ENCODE measurements at places on chromosomes 12 and 14.

DNA sequence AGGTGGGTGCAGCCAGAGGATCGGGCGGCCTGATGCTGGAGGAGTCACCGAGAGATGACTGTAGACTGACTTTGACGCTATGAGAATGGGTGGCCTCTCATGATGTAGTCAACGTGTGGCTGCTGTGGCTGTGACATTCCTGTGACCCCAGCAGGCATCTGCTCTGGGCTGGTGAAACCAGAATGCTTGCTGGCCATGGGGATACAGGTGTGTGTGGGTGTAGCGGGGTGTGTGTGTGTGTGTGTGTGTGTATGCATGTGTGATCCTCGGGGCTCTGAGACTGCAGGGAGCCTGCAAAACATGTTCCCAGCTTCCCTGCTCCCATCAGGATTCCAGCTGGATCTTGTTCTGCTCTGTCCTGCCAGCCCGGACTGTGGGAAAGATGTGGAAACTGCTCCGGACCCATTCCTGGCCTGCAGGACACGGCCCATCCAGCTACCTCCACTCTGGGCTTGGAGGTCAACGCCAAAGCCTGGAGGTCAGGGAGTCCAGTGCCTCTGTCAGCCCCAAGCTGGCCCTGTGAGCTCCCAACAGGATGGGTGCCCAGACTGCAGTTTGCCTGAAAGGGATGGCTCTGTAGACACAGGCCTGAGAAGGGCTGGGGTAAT, 18.8 kb upstream of the HHIPL1 start:
- no peak for DNase-seq

DNA sequence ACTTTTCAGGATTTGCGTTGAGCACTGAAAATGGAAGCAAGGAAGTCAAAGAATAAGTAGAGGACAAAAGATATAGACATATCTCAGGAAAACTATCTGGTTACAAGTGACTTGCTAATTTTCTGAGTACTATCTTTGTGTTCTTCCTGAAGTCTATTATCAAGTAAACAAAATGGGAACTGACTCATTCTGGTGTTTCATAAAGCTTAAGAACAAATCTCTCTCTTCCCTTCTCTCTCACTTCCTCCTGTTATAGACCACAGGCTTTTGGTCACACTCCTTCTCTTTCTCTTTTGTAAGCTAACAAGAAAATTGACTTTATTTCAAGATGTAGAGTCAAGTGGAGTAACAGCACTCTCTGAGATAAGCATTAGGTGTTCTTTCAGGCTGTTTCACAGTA, 406.6 kb upstream of the SYT1 start:
- no peak for DNase-seq

- DNase-seq: no peak
Measured at GRCh38 chr14:25833341-25834126, 764.3 kb downstream of the NOVA1 start.

DNA sequence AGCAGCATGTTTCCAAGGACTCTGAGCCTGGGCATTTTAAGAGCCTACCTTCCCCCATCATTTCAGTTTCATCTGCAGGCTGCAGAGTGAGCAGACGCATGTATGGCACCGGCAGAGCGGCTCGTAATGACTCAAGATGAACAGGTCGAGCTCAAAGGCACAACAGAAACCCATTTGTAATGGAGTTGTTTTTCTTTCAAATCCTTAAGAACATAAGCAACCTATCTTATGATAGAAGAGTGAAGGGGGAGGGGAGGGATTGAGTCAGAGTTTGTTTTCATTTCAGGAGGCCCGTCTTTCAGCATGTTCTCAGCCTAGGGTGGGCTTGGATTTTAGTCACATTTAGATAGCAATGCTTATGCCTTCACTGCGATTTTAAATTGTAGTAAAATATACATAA, 54.9 kb upstream of the CISTR start:
- DNase-seq: no peak

GRCh38 chr14:77217551-77217950, 36.0 kb downstream of the TMEM63C start:
- DNase-seq: no peak

- DNase-seq: no peak
Measured at GRCh38 chr14:96224480-96225096, 19.9 kb downstream of the BDKRB2 start.

- DNase-seq: no peak
Measured at GRCh38 chr14:22980672-22981089, 1.7 kb downstream of the AJUBA start.

DNA sequence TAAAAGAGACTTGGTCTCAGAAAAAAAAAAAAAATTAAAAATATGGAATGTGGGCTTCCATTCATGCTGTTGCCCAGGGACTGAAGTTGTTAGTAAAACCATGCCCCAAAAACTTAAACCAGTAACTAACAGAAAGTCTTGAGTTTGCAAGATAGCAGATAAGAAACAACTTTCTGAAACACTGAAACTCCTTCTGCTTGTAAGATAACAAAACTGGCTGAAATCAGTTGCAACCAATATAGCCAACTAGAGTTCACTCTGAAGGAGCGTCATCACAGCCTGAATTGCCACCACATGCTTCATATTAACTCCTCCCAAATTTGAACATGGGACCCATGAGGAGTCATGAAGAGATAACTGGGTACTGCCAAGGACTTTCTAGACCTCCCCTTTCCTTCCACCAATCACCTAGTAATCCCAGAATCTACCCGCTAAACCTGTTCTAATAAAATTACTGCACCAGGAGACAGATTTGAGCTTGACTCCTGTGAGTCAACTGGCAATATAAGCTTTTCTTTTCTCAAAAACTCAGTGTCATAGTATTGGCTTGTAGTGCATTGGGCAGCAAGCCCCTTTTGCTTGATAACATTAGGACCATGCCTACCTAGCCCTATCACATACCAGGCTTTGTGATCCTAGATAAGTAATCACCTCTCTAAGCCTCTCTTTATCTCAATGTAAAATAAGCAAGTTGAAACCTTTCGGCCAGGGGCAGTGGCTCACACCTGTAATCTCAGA, 53.6 kb downstream of the R3HDM2 start:
- DNase-seq: no peak

DNA sequence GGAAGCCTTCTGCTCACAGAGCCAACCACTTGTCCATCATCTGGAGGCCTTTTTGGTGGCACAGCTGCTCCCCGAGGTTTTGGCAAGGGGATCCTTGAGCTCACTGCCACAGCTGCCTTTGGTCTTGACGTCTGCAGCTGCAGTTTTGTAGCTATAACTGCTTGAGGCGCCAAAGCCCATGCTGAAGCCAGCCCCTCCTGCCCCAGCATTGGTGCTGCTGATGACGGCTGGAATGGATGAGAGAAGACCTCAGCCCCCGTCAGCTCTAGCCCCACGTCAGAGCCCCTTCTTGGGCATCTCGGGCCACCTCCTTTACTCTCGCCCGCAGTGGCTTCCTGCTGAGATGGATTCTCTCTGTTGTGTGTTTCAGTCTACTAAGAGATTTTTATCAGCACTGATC, 12.3 kb upstream of the KRT74 start:
- no peak for DNase-seq

GRCh38 chr14:39419272-39419671, 13.0 kb downstream of the FBXO33 start:
- DNase-seq: no peak

DNA sequence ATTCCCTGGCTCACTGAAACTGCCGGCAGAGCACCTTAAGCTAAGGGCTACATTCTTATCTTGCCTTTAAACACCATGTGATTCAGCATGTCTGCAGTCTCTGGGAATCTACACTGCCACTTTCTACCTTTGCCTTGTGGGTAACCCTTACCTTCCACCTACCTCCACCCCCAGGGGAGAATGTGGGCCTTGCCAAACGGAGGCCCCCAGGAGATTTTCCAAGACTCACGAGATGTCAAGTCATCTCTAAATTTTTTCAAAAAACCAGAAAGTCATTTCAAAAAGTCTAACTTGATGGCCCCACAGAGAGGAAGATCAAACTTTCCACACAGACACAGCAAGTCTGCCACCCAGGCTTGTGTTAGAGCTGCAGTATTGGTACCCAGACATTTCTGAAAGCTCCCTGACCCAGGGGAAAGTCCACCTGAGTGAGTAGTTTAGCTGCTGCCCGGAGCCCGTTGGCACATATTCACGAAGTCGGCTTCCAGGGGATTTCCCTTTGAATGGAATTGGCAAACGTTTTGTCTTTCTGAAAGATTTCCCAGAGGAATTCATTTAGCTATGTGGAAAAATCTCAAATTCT, 4.7 kb upstream of the PSMA6 start:
- no peak for DNase-seq

DNA sequence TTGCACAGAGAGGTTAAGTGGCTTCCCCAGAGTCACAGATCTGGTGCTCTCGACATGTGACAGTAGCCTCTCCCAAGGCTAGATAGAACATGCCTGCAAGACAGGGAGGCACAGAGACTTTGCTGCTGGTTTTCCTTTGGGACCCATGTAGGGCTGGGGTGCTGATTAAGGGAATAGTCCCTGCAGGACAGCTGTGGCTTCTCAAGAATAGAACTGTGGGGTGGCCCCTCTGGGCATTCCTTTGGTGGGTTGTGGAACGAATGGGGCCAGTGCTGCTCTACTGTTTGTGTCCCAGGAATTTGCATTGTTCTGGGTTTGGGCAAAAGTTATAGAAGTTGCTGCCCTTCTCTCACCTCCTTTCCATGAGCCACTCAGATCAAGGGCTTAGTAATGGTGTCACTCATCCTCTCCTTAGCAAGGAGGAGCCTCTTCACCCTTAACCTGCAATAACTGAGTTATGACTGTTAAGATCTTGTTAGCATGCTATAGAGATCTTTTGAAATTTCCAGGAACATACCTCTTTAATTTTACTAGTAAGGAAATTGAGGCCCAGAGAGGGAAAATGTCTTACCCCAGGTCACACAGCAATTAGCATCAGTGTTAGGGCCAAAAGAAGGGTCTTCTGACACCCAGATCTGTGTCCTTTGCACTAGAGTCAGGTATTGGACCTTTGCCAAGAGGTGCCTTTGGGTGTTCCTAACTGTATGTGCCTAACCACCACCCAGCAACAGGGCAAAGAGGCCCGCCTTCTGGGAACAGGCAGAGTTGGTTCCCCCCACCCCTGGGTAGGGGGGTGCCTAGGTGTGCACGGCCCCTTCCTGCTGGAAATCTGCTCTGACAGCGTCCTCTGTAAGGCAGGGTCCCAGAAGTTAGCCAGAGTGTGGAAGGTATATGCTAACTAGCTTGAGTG, 31.4 kb downstream of the CD9 start:
- no peak for DNase-seq

GRCh38 chr12:125070112-125070511, 4.9 kb downstream of the AACS start:
- DNase-seq: no peak

DNA sequence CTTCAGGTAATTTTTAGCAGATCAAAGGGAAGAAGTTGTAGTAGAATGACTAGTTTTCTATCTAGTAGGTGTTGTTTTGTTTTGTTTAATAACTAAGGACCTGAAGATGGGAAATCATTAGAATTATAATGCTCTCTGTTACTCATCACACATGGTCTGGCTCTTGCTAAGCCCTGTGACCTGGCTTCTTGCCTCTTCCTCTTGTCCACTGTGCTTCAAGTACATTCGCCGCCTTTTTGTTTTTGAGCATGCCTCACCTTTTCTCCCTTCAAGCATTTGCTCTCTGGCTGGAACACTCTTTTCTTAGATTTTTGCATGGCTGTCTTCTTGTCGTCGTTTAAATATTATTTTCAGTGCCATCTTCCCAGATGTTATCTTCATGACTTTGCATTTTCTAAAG, 47.7 kb downstream of the DAAM1 start:
- DNase-seq: no peak

DNA sequence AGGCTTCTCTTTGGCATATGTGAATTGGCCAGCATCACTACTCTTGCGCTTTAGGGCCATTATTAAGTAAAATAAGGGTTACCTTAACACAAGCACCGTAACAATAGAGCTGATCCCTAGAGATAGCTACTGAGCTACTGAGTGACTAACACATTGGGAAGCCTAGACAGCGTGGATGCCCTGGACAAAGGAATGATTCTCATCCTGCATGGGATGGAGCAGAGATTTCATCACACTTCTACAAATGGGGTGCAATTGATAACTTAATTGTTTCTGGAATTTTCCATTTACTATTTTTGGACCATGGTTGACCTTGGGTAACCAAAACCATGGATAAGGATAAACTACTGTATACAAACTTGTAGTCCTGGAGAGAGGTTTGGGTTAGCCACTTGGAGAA, 57.1 kb downstream of the FBXO34 start:
- DNase-seq: no peak

DNA sequence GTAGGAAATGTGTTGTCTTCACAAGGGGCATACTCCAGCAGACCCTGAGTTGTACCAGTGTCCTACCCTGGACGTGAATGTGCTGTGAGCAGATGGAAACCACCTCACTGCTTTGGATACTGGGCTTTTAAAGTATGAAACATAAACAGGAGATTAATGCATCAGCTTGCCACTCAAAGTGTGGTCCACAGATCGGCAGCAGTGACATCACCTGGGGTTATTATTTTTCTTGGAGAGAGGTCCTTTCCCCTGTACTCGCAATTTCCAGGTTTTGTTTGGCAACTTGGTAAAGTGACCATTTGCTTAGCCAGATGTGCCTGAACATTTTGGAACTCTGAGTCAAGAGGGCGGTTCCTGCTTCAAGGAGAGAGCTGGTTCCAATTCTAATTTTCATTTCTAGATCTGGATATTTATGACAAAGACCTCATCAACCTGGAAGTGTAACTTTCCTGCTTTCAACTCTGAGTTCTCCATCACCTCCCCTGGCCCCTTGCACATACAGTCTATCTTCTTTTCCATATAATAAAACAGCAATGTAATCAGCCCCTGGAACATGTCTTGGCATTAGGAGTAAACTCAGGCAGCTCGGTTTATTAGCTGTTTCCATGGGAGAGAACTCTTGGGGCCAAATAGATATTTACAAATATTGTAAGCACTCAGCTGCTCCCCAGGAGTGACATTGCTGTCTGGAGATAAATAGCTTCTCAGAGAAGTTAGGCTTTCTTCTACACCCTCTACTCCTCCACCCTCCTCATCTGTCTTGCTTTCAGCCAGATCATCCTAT, 237.0 kb upstream of the TBX3 start:
- no peak for DNase-seq

GRCh38 chr12:109927622-109928021, 27.5 kb downstream of the TCHP start:
- DNase-seq: no peak

- no peak for DNase-seq
Measured at GRCh38 chr12:29104516-29104915, 44.6 kb upstream of the FAR2 start.

GRCh38 chr12:113347892-113348291, 10.5 kb upstream of the PLBD2 start:
- DNase-seq: no peak

GRCh38 chr14:75267141-75267721, 11.4 kb upstream of the FOS start:
- DNase-seq: no peak

- DNase-seq: no peak
Measured at GRCh38 chr14:69081271-69081670, 71.6 kb downstream of the DCAF5 start.
